Heart left ventricle (tissue), 16 donors: ENCODE measurements at places on chromosomes 6 and 20.

DNA sequence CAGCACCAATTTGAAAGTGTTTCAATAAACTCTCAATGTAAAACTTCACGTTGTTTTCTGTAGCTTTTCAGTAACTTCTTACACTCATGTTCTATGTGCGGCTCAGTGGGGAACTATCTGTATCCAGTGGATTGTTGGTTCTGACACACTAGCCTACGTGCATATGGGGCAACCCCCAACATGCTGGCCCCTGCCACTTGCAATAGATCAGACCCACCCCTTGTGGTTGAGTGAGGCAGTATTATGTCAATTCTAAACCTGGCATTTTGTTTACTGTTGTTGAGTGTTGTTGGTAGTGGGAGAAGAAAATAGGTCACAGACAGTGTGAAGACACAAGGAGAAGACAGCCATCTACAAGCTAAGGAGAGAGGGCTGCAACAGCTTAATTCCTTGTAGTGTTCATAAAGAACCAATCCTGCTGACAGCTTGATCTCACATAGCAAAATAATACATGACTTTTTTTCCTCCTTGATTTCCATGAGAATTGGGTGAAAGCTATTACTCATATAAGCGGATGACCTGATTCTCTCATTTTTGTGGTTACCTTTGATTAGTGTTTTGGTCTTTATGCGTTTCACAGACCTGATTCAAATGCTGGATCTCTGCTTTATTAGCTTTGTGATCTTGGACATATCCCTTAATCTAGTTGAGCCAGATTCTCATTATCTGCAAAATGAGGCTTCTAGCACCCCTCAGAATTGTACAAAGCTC lies 320.4 kb downstream of the LAMA2 start:
- no peak overlapping the region for H3K27ac ChIP-seq
- no peak overlapping the region for H3K4me3 ChIP-seq
- H3K36me3 ChIP-seq, result peaks cover 31% of the 10 kb centered on the region
- no peak for DNase-seq
- no peaks in the 10 kb centered on the region for H3K4me1 ChIP-seq
- H3K27me3 ChIP-seq, result no peaks in the 10 kb centered on the region

- peak; percentile 18 for DNase-seq
- H3K4me3 ChIP-seq, result no peak overlapping the region
- no peaks in the 10 kb centered on the region for H3K36me3 ChIP-seq
- H3K27me3 ChIP-seq, result peaks cover 73% of the 10 kb centered on the region
- H3K27ac ChIP-seq, result no peak overlapping the region
These were observed 49.7 kb upstream of the BHLHE23 start for GRCh38 chr20:63056236-63057170.

- H3K27me3 ChIP-seq, result no peaks in the 10 kb centered on the region
- DNase-seq, result no peak
- no peaks in the 10 kb centered on the region for H3K4me1 ChIP-seq
These were observed 219.2 kb upstream of the LRFN2 start for GRCh38 chr6:40806256-40806864.

DNA sequence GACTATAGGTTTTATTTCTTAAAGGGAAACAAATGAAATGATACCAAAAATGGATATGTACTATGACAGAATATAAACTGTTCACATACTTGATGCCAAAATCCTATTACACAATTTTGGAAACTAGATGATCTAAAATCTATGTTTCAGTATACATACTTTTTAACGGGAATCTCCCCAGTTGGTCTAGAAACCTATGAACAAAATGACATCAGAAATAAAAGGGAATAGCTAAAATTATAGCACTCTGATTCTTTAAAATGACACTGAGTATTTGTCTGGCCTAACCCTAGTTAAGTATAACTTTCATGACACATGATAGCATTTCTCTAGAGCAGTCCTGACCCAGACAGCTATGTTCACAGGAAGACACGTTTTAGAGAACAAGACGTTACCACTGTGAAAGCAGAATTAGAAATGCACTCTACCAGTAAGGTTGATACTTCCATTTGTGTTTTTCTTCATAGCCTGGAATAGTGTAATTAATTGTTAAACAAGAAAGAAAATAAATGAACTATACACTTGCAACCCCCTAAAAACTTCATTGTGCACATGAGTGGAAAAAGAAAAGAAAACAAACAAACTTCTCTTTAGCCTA lies 3.3 kb downstream of the OSER1 start:
- no peaks in the 10 kb centered on the region for H3K27me3 ChIP-seq
- peaks cover 57% of the 10 kb centered on the region for H3K4me1 ChIP-seq
- H3K36me3 ChIP-seq, result peaks cover 31% of the 10 kb centered on the region
- DNase-seq, result no peak
- peak overlapping the region; percentile 22 for H3K27ac ChIP-seq

DNA sequence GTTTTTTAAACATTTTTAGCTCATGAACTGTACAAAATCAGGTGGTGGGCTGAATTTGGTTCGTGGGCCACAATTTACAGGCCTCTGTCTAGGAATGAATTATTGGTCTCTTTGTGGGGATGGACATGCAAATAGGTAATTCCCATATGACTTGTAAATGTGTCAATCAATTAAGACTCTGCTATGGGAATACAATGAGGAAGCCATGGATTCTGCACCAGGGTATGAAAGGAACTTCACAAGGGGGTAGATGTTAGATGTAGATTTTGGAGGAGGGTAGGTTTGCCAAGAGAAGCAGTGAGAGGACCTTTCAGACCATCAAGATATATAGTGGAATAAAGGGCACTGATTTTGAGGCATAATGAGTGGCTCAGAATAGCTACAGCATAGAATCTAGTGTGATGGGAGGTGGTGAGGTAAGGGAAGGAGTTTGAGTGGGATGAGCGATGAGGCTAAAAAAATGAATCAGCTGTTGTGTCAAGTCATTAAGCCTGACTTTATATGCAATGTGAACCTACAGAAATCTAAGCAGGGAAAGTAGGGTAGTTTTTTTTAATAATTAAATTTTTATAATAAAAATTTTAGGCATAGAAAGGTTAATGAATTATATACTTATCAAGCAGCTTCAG lies 32.6 kb upstream of the RNF182 start:
- H3K27me3 ChIP-seq, result no peaks in the 10 kb centered on the region
- no peak for DNase-seq
- H3K4me3 ChIP-seq, result no peak overlapping the region
- no peaks in the 10 kb centered on the region for H3K4me1 ChIP-seq
- no peaks in the 10 kb centered on the region for H3K36me3 ChIP-seq
- H3K27ac ChIP-seq, result no peak overlapping the region
